ENCODE measurements at places on chromosomes 13 and 19. TPM values are rescaled to one million over a fixed set of nuclear protein-coding genes. Genes with fewer than 3 reads are reported as not detected.

GRCh38 chr19:19405971-19406877, 749 bp downstream of the GATAD2A start:
- DNase-seq: peak; percentile 16

The ZNF616 gene
- total RNA-seq: 9.1 TPM

GRCh38 chr13:79393564-79394249, 12.3 kb downstream of the RBM26 start:
- no peak for DNase-seq

- DNase-seq: no peak
These were observed 2.8 kb downstream of the ERFL start for GRCh38 chr19:41925208-41926003.

DNA sequence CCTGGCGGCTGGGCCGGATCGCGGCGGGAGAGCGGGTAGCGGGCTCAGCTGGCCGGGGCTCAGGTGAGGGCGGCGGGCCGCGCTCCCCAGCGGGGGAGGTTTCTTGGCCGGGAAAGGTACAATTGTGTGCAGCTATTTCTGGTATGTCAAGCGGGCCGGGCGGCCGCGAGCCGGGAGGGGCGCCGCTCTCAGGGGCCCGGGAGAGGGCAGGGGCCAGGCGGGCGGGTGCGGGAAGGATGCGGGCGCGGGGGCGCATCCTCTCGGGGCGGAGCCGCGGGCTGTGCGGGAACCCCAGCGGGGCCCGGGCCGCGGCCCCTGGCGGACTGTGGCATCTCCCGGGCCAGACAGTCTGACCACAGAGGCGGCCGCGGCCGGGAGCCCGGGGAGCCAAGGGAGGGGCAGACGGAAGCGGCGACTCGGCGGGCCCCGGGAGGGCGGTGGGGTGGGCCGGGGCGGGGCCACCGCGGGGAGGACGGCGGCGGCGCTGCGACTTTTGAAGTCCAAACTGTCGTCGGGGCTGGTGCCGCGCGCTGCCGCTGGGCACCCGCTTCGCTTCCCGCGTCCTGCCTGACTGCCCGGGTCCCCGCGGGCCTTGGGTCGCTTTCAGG, at the start of gene LMO7:
LMO7 (plus strand) TSS at position 503 of the 608 bp plus-strand sequence. CDS start 328 bp downstream, outside the sequence.
- DNase-seq: peak; percentile 74

The IGFL1 gene
- total RNA-seq: 4.8 TPM

The RLN3 gene
- total RNA-seq: not detected

DNA sequence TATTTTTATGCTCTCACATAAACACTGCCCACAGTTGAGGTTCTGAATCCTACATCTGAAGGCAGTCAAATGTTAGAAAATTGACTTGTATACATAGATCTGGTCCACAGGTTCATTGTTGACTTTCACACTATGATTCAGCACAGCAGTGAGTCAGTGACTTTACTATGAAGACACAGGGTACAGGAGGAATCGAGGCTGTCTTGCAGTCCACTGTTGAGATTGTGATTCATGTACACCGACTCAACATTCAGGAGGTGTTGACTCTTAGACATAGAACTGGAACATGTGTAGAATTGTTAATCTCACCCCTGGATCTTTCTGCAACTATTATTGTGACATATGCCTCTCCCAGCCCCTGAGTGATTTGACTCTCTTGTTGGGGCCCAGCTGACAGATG, 74.3 kb upstream of the ZNF43 start:
- DNase-seq: no peak

- no peak for DNase-seq
These were observed 68.7 kb downstream of the POSTN start for GRCh38 chr13:37529751-37530385.

DNA sequence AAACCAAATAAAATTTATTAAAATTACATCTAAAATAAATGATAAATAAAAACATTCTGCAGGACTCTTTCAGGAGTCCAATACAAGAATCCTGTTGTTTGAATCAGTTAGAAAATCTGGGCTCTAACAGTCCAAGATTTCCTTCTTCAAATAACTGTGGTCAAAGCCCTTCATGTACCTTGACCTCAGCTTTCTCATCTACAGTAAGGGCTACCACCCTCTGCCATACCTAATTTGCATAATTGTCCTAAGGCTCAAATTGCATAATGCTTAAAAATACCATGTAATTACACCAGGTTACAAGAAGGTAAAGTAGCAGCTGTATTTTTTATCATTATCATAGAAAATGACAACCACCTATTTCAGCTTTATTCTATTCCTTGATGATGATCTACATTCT, 54.3 kb downstream of the XPO4 start:
- DNase-seq: no peak

- no peak for DNase-seq
These were observed 1.6 kb upstream of the RAP2A start for GRCh38 chr13:97432232-97432916.

All from prostate gland (tissue), 2 donors.